Sigmoid colon (tissue), 7 donors: ENCODE measurements at places on chromosomes 4 and X. TPM values are rescaled to one million over a fixed set of nuclear protein-coding genes. Genes with fewer than 3 reads are reported as not detected.

DNA sequence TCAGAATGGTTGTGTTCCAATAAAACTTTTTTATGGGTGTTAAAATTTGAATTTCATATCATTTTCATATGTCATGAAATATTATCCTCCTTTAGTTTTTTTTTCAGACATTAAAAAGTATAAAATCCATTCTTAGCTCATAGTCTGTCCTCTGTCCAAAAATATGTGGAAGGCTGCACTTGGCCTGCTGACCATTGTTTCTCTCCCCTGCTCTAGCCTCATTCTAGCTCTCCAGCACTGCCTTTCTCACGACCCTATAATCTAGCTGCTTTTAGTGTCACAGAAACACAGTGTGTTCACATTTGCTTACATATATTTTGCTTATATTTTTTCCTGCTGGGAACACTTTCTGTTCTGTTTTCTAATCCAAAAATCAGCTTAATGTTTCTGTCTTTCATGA lies 165.0 kb upstream of the ANK2 start:
- H3K4me1 ChIP-seq: peaks cover 15% of the 10 kb centered on the region
- no peaks in the 10 kb centered on the region for H3K36me3 ChIP-seq
- no peaks in the 10 kb centered on the region for H3K27me3 ChIP-seq
- H3K27ac ChIP-seq: no peak overlapping the region
- no peak for DNase-seq

DNA sequence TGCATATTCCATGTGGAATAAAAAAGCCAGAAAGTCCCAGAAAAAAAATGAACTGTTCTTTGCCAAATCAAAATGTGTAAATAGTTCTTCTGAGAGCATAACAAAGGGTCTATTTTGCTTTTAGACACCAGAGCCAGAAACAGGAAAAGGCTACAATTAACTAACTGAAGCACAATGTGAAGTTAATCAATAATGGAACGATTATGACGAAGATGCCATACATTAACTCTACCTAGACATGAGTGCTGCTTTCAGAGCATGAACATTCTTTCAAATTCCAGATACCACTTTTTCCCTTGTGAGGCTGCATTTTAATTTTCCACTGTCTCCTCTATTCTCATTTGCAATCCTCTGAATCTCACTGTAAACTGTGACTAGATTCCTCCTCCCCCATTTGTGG lies 48.7 kb upstream of the PHOX2B start:
- H3K4me1 ChIP-seq: no peaks in the 10 kb centered on the region
- H3K27me3 ChIP-seq: peaks cover under 1% of the 10 kb centered on the region
- DNase-seq: no peak
- H3K4me3 ChIP-seq: no peak overlapping the region

GRCh38 chrX:149715468-149715867 lies 3.6 kb downstream of the MAGEA11 start:
- no peak overlapping the region for H3K27ac ChIP-seq
- H3K4me3 ChIP-seq: no peak overlapping the region
- no peaks in the 10 kb centered on the region for H3K36me3 ChIP-seq

The TGIF2LX gene
- not detected for total RNA-seq
